Left kidney (tissue), 8 donors: ENCODE measurements at places on chromosomes 5 and 9.
A peak's percentile ranks its signal among the peaks of the same experiment; 100 is the strongest.

DNA sequence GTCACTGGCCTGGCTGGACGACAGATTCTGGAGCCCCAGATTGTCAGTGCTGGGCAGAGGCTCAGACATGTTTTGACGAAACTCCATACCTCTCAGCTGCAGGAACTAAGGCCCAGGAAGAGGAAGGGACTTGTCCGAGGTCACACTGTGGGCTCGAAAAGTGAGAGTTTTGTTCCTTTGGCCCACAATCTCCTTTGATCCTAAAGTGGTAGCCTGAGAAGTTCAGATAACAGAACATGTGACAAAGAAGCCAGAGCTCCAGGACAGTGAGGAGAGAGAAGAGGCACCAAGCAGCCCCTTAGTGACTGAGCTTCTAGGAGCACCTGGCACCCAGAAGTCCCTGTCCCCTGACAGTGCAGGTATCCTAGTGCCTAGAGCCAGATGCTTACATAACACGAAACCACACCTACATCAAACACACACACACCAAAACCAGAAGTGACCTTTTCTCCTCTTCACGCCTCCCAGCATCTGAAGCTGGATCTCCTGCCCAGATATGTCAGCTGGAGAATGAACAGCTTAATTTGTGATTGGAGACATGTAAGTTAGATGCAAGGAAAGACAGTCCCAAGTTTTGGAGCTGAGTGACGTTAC lies 88.9 kb downstream of the ADRB2 start:
- no peak for DNase-seq

- no peak for DNase-seq
Measured at GRCh38 chr5:178387061-178387855, 154.7 kb upstream of the PHYKPL start.

- DNase-seq, result no peak
Measured at GRCh38 chr9:114387680-114388356, at the start of gene AKNA. Gene AKNA, minus strand, starts transcription at chr9:114387982. Its CDS starts 6,649 bp downstream, at chr9:114381333.

DNA sequence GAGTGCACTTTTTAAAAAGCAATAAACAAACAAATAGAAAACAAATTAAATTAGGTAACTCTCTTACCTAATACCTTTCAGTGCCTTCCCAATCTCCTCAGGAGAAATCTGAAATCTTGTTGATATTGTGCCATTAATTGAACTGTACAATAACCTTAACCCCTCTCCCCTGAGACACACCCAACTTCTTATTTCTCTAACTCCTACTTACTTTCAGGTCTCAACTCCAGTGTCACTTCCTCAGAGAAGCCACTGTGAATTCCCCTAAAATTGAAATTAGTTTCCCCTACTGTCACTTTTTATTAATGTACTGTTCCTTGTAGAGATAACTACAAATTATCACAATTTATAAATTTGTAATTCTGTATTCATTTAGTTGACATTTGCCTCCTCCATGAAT lies 295.3 kb upstream of the TNC start:
- DNase-seq, result no peak

DNA sequence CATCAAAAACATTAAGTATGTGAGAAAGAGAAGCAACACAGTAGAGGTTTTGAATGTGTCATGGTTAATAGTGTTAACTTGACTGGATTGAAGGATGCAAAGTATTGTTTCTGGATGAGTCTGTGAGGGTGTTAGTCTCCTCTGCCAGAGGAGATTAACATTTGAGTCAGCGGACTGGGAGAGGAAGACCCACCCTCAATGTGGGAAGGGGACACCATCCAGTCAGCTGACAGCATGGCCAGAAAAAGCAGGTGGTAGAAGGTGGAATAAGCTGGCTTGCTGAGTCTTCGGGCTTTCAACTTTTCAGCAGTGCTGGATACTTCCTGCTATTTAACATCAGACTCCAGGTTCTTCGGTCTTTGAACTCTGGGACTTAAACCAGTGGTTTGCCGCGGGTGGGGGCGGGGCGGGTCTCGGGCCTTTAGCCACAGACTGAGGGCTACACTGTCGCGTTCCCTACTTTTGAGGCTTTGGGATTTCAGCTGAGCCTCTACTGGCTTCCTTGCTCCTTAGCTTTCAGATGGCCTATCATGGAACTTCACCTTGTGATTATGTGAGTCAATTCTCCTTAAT lies 309.9 kb upstream of the ST8SIA4 start:
- no peak for DNase-seq

DNA sequence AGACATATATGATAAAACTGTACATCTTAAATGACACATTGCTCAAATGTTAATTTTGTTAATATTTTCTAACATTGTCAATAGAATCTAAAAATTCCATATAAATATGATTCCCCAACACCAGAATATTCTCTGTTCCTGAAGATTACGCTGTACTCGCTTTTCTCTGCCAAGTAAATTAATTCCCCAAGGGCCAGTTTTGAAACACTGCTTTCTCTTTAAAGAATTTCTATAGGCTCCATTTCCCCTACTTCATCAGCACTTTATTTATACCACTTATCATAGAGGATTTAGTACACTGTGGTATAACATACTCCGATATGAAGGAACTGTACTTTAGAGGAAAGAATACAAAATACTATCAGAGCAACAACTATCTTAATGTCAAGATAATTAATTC lies 101.4 kb upstream of the ACOT12 start:
- DNase-seq, result no peak

- DNase-seq, result no peak
Measured at GRCh38 chr5:97554977-97555643, 372.1 kb upstream of the RIOK2 start.

- no peak for DNase-seq
Measured at GRCh38 chr5:29960323-29960722, 1233.2 kb upstream of the CDH6 start.

DNA sequence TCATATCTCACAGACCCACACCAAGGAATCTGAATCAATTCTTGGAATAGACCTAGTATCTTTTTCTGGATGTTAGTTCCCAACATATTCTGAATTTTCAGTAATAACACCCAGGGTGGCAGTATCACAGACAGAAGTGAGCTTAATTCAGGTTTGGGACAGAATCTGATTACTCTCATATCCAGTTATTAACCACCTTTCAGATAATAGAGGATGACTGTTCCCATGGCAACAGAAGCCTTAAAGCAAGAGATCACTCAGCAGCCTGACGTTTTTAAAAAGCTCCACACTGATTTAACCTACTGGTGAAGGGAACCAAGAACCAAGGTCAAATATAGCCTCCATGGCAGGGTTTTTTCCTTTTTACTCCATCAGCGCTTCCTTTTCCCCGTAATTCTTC lies 68.4 kb downstream of the ACTBL2 start:
- no peak for DNase-seq

- no peak for DNase-seq
Measured at GRCh38 chr5:132093271-132093670, 19.7 kb downstream of the CSF2 start.

GRCh38 chr5:81283976-81284375 lies 17.4 kb upstream of the ZCCHC9 start:
- DNase-seq, result no peak

DNA sequence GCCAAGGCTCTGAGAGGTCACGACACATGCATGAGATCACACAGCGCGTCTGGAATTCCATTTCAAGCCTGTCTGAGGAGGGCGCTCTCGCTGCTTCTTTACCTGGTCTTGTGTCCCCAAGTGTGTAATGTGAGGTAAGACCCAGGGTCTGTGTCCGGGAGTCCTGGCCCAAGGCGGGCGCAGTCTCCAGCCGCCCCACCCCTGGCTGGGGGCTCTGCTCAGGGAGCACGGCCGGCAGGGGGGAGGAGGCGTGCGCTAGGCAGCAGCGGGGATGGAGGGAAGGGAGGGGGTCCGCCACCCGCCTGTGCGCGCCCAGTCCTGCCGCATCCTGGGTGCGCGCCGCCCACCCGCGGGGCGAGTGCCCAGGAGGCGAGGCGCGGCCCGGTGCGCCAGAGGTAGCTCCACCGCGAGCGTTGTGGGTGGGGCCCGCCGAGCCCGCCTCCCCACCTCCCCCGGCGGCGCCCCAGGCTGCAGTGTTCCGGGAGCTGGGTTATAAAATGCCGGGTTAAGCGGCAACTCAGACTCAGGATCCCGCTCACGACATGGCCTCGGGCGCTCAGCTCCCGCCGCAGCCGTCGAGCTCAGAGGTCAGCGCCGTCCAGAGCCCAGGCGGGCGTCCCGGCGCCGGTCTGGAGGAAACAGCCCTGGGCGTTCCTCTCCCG lies at the start of gene CCNI2:
CCNI2 (plus strand) TSS at position 473 of the 662 bp plus-strand sequence; CDS start at position 543, 70 bp downstream.
- peak; percentile 68 for DNase-seq

DNA sequence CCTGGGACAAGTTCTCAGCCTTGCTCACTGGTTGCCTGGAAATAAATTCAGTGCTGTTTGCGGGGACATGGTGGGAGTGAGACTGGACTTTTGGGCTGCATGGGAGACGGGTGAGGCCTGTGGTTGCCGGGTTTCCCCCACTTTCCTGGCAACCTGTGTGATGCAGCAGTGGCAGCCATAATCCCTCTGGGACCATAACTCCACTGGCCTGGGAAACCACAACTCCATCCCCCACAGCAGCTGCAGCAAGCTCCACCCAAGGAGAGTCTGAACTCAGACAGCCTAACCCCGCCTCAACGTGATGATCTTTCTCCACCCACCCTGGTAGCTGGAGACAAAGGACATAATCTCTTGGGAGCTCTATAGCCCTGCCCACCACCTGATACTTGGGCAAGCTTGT lies 349.9 kb downstream of the PIK3R1 start:
- no peak for DNase-seq

- DNase-seq, result peak; percentile 46
Measured at GRCh38 chr5:143041461-143041860, 271.3 kb downstream of the ARHGAP26 start.

DNA sequence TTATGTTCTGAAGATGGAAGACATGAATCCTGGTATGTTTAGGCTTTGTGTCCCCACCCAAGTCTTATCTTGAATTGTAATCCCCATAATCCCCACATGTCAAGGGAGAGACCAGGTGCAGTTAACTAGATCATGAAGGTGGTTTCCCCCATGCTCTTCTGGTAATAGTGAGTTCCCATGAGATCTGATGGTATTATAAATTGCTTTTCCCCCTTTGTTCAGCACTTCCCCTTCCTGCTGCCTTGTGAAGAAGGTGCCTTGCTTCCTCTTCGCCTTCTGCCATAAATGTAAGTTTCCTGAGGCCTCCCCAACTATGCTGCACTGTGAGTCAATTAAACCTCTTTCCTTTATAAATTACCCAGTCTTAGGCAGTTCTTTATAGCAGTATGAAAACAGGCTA lies 229.0 kb downstream of the ARL15 start:
- DNase-seq, result no peak

- DNase-seq, result no peak
Measured at GRCh38 chr9:132597073-132597775, 14.8 kb downstream of the BARHL1 start.

GRCh38 chr5:73030995-73031394 lies 75.2 kb downstream of the FCHO2 start:
- no peak for DNase-seq

DNA sequence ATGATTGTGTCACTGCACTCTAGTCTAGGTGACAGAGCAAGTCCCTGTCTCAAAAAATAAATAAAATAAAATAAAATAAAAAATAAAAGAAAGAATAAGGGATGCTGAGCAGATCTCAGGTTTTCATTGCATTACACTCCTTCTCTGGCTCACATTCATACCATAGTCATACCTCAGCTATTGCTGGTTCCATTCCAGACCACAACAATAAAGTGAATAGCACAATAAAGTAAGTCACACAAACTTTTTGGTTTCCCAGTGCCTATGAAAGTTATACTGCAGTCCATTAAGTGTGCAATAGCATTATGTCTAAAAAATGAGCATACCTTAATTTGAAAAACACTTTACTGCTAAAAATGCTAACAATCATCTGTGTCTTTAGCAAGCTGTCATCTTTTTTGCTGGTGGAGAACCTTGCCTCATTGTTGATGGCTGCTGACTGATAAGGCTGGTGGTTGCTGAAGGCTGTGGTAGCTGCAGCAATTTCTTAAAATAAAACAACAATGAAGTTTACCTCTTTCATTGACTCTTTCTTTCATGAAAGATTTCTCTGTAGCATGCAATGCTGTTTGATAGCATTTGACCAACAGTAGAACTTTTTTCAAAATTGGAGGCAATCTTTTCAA lies 415.7 kb downstream of the ZNF608 start:
- no peak for DNase-seq

- DNase-seq, result no peak
Measured at GRCh38 chr5:77368367-77368766, 123.7 kb downstream of the WDR41 start.

GRCh38 chr5:140977003-140977402 lies 10.7 kb downstream of the PCDHAC2 start:
- no peak for DNase-seq

- no peak for DNase-seq
Measured at GRCh38 chr9:98191671-98192502, 550 bp downstream of the CORO2A start.

GRCh38 chr5:89277816-89278215 lies 394.8 kb upstream of the MEF2C start:
- DNase-seq, result no peak

DNA sequence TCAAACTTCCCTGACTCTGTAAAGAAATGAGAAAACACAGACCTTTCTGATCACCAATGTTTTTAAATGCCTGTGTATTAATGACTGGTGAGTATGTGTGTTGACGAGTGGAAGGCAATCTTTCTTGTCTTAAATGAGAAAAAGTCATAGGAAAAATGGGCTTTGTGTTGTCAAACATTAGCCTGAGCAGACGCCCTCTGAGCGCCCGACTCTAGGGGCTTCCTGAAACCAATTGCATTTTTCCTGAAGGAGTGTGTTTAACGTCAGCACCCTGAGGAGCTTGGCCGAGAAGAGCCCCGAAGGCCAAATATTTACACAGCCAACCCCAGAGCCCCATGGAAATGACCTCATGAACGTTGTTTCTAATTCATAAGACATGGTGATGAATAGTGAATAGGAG lies 154.3 kb downstream of the PHF2 start:
- no peak for DNase-seq

GRCh38 chr5:91651704-91652103 lies 268.6 kb upstream of the ARRDC3 start:
- DNase-seq, result no peak

DNA sequence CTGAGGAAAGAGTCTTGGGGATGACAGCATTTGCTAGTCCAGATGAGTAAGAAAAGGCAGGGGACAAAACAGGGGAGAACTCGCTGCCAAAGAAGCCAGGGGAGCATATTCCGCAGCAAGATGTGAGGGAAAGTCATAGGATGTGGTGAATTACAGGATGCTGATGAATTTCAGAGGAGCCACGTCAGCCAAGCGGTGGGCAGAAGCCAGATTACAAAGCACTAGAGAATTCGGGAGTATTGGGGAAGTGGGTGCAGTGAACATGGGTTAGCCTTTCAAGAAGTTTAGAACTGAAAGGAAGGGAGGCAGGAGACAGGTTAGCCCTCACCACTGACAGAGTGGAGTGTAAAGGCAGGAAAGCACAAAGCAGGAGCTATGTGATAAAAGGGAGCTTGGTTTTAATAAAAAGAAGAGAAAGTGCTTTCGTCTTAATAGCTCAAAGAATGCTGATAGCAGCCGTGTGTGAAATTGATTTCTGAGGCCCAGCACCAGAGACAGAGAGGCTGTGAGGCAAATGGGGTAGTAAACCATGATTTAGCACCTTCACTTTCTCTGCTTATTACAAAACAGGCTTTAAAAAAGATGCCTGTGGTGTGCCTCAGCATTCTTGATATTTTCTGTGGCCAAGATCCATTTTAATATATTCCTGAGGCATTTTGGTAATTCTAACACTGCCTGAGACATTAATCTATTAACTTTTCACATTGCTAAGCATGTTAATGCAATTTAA lies 16.9 kb downstream of the ADAMTSL1 start:
- no peak for DNase-seq

GRCh38 chr9:128485414-128485855 lies 19.1 kb upstream of the GLE1 start:
- DNase-seq, result no peak

- DNase-seq, result no peak
Measured at GRCh38 chr5:9294793-9295465, 250.9 kb downstream of the SEMA5A start.

GRCh38 chr5:43409809-43410271 lies 2.4 kb downstream of the CCL28 start:
- no peak for DNase-seq
